Cardiac ventricle fibroblast (primary cell): ENCODE measurements at places on chromosomes 4 and X. TPM values are rescaled to one million over a fixed set of nuclear protein-coding genes. Genes with fewer than 3 reads are reported as not detected.

The ZNF141 gene
- total RNA-seq, result 4.8 TPM in 2 replicates

The ARHGAP24 gene
- total RNA-seq, result 35.8 and 44.7 TPM in 2 replicates

The GPM6B gene
- 14.8 and 23.0 TPM in 2 replicates for total RNA-seq

The MCTS1 gene
- total RNA-seq, result 40.4 and 41.1 TPM in 2 replicates

The CNOT6L gene
- total RNA-seq, result 7.4 and 9.2 TPM in 2 replicates
